Activated T-helper 9 cell treated with anti-CD3 and anti-CD28 coated beads, Interleukin-2, amount 50 U/mL, for 16 hours (primary cell): ENCODE measurements at places on chromosomes 4 and X.

DNA sequence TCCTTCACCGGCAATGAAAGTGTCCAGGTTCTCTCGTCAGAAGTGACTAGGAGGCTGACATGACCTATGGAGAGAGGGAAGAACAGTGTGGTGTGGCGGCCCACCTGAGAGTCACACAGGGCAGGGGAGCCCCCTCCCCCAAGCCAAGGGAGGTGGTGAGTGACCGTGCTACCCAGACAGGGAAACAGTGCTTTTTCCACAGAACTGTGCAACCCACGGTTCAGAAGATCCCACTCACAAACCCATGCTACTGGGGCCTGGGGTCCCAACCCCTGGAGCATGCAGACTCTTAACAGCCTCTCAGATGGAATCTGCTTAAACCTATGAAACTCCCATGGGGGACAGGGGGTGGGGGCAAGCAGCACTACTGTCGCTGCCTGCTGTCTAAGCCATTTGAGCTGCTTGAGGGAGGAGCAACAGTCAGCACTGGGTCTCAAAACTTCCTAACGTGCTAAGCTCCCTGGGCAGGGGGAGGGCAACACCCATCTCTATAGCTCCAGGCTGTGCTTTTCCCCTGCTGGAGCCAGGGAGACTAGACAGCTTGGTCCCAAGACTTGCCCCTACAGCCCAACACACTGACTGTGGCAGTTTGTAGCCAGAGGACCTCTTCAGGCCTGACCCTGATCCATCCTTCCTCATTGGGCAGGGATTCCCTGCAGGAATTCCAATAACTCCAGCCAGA lies 850.4 kb upstream of the AADAT start:
- DNase-seq: no peak

DNA sequence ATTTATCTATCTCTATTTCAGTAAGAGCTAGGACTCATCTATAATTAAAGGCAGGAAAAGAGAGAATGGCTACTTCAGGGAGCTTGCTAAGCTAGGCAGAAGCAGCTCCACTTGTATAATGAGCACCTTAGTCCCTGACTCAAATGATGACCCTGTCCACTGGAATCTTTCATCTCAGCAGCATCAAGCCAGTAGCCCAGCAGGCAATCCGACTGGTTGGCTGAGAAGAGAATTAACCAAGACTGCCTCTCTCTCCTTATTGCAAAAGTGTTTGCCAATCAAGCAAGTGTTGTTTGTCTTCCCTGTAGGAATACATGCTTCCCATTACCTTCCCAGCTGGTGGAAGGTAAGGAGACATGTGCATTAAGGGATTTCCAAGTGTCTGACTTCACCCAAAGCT lies 3.9 kb upstream of the SPOCK3 start:
- no peak for DNase-seq

GRCh38 chr4:48008021-48008596 lies 8.4 kb downstream of the CNGA1 start:
- DNase-seq: no peak

DNA sequence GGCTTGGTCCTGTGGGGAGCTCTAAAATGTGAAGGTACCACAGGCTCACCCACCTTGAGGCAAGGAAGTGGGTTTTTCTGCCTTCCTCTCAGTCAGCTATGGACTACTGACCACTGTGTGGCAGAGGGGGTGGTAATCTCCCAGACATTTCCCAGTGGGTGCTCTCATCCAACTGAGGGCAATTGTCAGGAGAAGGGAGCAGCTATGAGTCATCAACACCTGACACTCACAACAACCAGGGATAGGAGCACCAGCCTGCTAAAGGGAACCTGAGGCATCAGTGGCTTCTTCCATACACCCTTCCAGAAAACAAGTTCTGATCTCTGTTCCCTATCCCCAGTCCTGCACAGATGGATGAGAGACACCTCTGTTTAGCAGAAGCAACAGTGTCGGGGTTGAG lies 468.8 kb downstream of the BCOR start:
- no peak for DNase-seq

DNA sequence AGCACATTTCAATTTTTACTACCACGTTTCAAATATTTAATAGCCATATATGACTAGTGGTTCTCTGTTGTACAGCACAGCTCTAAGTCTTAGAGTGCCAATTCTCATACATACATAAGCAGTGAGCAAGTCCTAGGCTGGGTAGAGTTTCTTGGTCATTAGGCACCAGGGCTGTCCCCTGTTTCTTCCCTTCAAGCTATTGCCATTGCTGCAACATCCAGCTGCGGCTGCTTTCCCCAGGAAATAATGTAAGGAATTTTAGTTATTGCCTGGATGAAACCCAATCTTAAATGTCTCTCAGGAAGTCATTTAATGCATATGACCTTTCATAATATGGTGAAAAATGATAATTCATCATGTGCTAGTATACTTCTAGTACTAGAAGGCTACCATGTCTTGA lies 74.1 kb upstream of the PPP3CA start:
- no peak for DNase-seq

- no peak for DNase-seq
Observed at GRCh38 chr4:26124753-26125321, 196.0 kb upstream of the RBPJ start.

GRCh38 chr4:93764639-93765246 lies 63.8 kb upstream of the ATOH1 start:
- DNase-seq: no peak

DNA sequence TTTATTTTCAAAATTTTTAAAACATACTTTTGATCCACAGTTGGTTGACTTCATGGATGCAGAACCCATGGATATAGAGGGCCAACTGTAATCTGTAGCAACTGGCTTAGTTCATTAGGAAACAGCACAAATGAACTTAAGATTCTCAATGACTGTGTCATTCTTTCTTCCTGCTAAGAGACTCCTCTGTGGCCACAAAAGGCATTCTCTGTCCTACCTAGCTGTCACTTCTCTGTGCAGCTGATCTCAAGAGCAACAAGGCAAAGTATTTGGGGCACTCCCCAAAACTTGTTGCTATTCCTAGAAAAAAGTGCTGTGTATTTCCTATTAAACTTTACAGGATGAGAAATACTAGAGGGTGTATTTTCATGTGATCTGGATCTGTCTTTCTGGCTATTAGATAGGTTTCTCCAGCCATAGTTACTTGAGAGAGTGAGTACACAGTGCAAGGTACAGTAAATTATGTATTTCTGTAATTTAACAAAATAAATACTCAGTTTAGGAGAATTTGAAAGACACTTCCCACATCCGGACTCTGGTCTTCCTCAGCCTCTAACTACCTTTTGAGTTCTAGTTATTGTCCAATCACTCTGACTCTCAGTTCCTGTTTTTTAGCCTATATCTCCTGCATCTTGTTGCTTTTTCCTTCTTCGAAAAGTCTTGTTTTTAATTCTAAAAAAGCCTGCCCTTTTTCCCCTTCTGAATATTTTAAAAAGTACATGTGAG lies 21.8 kb downstream of the TLR2 start:
- no peak for DNase-seq

DNA sequence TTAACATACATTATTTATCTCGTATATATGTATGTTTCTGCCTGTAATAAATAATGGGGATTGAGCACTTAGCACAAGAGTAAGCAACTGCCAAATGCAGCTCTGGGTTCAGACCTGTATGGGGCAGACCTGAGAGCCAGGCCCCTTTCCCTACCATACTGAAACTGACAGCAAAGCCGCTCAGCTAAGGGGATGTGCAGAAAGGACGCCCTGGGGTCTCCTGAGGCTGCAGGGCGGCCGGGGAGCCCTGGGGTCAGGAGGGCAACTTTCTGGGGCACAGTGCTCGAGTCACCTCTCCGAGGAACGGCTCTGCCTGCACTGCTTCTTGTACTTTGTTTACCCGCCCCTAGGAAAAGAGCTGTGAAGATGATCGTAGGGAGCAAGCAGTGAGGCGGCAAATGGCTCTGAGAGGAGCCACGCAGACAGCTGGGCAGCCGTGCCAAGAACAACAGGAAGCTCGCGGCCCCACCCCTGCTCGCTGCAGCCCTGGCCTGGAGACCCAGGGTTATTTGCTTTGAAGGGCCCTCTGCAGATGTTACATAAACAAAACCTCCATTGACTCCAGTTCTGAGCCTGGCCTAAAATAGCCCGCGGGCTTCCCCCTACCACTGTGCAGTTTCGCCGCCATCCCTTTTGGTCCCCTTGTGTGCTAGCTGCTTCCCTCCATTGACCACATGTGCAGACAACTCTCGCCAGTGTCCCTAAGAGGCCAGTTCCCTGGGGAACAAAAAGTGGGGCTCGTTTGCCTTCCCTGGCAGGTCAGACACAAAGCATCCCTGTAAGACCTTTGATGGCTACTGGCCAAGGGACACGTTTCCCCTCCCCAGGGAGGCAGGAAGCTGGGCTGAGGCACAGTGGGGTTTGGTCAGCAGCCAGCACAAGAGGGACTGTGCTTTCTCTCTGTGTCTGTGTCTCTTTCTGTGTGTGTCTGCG lies 111.3 kb upstream of the LNX1 start:
- no peak for DNase-seq

GRCh38 chr4:8167291-8167690 lies 8.7 kb upstream of the ABLIM2 start:
- no peak for DNase-seq

- no peak for DNase-seq
Observed at GRCh38 chr4:59689149-59689548, 1511.0 kb upstream of the ADGRL3 start.

- no peak for DNase-seq
Observed at GRCh38 chr4:169627307-169627706, 6.9 kb downstream of the CLCN3 start.

GRCh38 chrX:136574548-136574947 lies 42.5 kb downstream of the VGLL1 start:
- no peak for DNase-seq

- no peak for DNase-seq
Observed at GRCh38 chrX:127038065-127038464, 218.5 kb downstream of the PRR32 start.

DNA sequence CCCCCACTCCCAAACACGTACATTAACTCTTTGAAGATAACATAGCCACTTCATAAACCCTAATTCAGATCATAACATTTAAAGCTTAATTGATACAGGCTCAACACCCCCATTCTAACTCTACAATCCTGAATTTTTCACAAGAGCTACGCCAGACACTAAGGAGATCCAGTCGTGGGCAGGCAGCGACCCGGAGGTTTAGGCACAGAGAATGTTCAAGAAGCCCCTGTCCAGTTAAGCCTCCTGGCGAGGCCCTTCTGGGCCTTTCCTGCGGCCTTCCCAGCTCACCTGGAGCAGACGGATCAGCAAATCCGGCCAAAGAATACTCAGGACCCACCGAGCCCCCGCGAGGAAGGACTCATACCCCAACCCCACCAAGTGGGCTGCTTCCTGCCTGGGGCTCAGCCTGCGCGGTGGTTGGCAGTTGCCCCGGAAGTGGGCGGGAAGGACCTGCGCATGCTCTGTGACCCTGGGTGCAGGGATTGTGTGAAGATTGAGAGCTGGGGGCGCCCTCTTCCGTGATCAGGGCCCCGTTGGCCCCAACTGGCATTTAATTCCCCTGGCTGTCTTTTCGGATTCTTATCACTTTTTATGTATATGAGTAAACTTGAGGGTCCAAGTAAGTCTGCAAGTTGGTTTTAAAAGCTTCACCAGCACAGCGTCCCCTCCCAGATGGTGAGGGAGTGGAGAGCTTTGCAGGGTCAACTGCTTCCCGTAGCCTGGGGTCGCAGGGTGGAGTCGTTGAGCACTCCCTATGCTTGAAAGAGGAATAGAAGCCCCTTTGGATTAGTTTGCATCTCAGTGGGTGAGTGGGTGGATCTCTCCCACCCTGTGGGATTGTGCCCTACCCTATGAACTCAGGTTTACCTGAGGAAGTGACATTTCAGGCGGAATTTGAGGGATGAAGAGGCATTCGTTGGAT lies at the start of gene TRIM61:
Gene TRIM61 (minus strand): TSS at position 415 of the 922 bp plus-strand sequence. CDS start 7,655 bp downstream, outside the sequence.
- DNase-seq: peak; percentile 25

- DNase-seq: no peak
Observed at GRCh38 chrX:103437147-103437873, 61.0 kb downstream of the BEX3 start.

GRCh38 chr4:16227462-16227868 lies 1.2 kb upstream of the TAPT1 start:
- no peak for DNase-seq

- no peak for DNase-seq
Observed at GRCh38 chr4:104169437-104169836, 325.3 kb downstream of the CXXC4 start.

DNA sequence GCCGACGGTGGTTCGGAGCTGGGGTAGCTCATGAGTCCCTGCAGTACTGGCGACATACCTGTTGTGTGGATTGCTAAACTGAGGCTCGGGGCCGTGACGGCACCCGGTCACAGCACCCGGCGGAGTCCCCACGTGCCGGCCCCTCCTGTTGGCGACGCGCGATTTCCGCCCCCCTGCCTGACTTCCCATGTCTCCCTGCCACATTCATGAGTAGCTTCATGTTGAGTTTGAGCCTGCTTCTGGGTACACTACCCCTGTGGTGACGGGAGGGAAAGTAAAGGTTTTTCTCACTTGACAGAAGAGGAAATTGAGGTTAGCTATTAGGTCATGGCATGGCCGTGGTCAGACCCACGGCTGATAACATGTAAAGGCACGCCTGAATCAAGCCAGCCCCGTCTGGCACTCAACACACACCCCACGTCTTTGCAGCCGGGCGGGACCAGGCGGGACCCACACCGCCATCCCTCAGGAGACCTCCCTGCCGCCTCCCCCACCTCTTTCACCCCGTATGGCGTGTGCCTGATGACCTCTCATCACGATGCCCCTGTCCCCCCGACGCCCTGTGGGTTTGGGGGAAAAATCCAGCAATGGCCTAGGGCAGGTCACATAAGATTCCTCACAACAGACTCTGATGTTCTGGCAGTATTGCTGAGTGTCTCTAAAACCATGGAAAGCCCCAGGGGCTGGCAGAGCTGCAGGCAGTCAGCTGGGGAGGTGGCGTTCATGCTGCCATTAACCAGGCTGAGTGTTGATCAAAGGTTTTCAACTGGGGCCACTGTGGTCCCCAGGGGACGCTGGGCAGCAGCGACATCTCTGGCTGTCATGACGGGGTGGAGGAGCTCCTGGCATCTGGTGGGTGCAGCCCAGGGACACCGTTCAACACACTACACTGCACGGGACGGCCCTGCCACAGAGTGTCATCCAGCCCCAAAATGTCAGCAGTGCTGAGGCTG lies 29.2 kb downstream of the P2RY8 start:
- no peak for DNase-seq

DNA sequence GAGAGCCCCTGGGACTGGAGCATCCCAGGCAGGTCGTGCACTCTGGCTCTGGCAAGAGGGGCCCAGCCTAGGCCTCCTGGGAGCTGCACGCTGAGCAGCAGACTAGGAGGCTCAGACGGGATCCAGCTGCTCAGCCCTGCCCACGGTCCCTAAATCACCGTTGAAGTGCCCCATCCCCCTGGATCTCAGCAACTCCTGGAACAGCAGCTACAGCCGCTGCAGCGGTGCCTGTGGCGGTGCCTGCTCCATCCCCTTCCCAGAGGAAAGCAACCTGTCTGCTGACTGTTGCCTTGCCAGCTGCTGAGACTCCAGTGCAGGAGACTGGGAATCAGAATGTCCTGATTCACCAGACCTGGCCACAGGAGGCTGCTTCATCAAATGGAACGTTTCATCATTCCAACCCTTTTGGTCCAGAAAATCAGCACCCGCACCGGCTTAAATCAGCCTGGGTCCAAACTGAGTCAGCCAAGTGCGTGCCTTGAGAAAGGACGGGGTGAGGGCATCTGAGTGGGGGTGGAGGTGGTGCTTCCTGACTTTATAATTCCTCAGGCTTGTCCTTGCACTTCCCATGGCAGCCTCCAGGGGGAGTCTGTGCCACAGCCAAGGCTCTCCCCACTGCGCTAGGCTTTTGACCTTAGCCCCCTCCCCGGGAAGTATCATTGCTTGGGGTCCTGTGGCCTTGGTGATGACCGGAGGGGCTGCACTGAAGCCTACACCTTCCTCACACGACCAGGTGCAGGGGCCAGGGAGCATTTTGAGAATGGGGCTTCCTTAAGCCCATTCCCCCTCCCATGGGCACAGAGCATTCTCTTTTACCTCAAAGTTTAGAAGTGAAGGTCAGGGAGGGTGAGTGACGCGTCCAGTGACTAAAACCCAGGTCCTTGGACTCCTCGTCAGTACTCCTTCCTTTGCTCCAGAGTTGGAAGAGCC lies 6.5 kb downstream of the ZNF185 start:
- no peak for DNase-seq
